PC-3 (cell line): ENCODE measurements at places on chromosomes 6 and 20. TPM values are rescaled to one million over a fixed set of nuclear protein-coding genes. Genes with fewer than 3 reads are reported as not detected.

DNA sequence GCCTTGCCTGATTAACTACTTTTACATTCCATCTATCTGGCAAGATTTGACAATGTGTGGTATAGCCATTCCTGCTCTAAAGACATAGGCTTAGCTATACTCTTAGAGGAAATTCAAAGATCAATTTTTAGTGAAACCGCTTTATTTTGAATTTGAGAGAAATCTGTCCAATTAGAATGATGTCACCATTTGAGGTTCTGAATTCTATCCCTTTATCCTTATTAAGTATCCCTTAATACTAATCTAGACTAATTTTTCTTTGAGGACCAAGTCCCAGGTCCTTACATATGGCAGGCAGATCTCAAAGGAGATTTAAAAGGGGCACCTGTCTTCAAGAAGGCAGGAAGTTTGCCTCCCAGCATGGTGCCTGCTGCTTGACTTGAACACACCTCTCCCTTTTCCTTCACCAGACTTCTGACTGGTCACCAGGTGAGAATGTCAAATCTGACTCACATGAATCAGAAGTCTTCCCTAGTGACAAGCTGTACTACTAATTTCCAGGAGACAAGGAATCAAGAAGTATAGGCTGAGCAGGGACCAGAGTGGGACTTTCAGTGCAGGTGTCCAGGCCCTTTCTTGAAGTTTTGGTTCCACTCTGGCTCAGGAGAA is 15.0 kb upstream of the MRAP2 start:
- peak; percentile 27 for DNase-seq

- DNase-seq, result no peak
Observed at GRCh38 chr6:39409889-39410288, 87.4 kb upstream of the KCNK16 start.

DNA sequence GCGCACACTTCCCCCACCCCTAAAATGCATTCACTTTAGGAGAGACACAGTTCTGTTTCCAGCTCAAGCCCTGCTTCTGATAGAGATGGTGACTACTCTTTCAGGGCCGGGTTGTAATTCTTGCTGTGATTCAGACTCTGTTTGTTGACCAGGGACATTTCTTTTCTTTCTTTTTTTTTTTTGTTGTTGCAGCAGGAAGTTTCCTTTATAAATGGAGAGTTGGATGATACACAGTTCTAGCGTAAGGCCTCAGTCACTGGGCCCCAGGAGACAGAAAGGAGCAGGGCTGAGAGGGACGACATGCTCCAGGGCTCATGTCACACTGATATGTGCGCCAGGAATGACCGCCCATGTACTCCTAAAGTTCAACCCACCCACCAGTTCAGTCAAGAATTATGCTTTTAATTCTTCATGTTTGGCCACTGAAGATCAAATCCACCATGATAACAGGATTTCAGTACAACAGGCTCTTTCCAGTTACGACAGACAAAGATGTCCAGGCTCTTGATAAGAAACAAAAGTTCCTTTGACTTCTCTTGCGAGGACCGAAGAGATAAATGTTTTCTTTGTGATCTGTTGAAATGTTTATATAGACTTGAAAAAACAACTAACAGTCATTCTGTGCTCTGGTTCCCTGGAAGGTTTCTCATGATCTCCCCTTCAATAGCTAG is 142.5 kb downstream of the CD164 start:
- peak; percentile 21 for DNase-seq

DNA sequence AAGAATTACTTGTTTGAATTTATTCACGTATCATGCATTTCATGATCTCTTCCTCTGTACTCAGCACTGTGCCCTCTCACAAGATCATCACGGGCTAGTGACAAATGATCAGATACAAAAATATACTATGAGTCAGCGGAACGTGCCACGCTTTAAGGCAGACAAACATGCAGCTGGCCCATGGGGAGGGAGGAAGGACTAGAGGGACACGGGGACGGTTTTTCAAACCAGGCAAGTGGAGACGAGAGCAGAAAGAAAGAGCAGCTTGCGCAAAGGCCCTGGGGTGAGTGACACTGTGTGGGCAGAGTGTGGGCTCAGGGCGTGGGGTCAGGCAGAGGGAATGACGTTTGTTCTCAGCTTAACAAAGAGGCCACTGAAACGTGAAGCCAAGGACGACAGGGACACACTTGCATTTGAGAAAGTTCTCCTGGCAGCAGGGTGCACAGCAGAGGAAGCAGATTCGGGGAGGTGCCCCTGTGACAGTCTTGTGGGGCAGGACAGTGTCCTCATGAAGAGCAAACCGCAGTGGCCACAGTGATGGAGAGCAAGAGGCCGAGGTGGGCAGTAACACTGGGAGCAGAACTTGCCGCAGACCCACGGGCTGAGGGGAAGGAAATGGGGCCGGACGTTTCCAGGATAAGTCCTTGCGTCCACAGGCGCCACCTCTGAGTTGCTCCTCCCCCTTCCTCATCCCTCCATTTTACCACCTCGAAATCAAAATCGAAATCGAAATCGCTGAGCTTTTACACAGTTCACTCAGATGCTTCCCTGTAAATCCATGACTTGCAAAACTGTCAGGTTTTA is 6.9 kb upstream of the RPS6KA2 start:
- peak; percentile 47 for DNase-seq

- DNase-seq, result no peak
Observed at GRCh38 chr20:40675599-40676221, 13.3 kb downstream of the MAFB start.

GRCh38 chr6:163525926-163526325 is 111.4 kb downstream of the QKI start:
- DNase-seq, result no peak

GRCh38 chr20:52524861-52525260 is 333.3 kb upstream of the ZFP64 start:
- DNase-seq, result no peak

GRCh38 chr6:149929422-149929821 is 6.5 kb upstream of the RAET1G start:
- DNase-seq, result peak; percentile 20

- DNase-seq, result no peak
Observed at GRCh38 chr6:155001482-155001881, 6.4 kb downstream of the TIAM2 start.

The SRSF6 gene
- 75.7 and 77.3 TPM in 2 replicates for total RNA-seq

DNA sequence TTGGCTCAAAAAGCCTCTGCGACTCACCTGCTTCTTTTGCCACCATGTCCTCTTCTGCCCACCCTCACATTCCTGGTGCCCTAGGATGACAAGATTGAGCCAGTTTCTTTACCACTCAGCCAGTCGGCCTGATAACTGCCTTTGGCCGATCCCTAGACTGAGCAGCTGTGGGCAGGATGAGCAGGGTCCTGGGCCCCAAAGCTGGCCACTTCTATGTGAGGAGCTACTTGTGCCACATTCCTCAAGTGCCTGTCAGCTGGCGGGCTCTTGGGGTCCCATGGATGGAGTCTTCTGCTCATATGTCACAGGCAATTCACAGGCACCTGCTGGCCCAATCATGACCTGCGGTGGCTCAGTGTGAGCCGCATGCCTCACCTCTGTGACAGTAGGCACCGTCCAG is 16.5 kb downstream of the DYNLRB1 start:
- no peak for DNase-seq

The CDH26 gene
- 1.2 and 1.4 TPM in 2 replicates for total RNA-seq

DNA sequence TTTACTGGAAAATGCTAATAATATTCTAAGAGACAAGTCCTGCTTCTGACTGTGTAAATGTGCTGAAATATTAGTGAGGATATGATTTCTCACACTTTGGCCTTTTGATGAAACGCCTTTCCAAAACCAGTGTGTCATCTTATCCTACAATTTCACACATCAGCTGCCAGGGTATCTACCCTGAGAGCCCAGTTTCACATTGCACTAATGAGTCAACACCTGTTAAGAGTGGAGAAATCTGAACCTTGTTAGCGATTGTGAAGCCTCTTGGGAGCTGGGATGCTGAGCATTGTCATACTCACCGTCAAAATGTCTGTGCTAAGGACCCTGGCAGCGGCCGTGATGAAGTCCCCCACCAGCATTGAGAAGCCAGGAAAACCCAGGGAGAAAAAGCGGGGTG is 166.0 kb downstream of the RALGAPA2 start:
- no peak for DNase-seq

- peak; percentile 65 for DNase-seq
Observed at GRCh38 chr20:31595654-31596411, 9.3 kb upstream of the ID1 start.

GRCh38 chr20:19773471-19773870 is 15.4 kb downstream of the RIN2 start:
- no peak for DNase-seq

DNA sequence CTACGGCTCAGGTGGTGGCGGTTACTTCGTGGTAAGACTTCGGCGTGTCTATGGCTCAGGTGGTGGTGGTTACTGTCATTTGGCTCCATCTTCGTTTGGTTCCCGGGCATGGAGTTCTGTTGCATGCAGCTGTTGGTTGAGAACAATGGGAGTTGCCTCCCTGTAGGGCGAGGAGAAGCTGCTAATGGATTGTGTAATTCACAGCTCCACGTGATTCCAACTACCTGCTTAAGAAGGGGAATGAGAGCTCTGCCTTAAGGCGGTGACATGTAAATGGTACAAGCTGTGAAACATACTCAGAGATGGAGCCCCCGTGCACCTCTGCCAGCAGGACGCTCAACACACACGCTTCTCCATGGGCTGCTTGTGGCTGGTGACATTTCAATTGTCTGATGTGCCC is 12.4 kb upstream of the DACT2 start:
- no peak for DNase-seq

The GTSF1L gene
- 0.52 TPM in 1 of 2 replicates, not detected in the other for total RNA-seq

The PRND gene
- total RNA-seq, result not detected in 2 replicates

DNA sequence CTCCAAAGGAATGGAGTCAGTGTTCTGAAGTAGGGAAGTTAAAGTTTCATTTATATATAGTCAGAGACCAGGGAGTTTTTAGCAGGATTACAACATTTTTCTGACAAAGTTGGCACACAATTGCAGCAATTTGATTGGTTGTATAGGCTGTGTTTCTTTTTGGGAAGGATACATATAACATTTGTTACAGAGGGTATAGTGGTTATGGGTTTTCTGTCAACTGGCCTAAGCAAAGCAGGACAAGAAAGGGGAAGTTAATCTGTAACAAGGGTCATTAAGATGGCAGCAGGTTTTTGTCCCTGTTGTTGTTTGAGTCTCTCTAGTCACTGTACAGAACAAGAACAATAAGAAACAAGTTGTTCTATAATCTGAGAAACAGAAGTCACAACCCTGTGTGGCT is 41.4 kb downstream of the TPD52L1 start:
- DNase-seq, result no peak

The ARFGEF3 gene
- 7.8 and 8.8 TPM in 2 replicates for total RNA-seq

The ZSCAN23 gene
- 2.2 and 3.4 TPM in 2 replicates for total RNA-seq

DNA sequence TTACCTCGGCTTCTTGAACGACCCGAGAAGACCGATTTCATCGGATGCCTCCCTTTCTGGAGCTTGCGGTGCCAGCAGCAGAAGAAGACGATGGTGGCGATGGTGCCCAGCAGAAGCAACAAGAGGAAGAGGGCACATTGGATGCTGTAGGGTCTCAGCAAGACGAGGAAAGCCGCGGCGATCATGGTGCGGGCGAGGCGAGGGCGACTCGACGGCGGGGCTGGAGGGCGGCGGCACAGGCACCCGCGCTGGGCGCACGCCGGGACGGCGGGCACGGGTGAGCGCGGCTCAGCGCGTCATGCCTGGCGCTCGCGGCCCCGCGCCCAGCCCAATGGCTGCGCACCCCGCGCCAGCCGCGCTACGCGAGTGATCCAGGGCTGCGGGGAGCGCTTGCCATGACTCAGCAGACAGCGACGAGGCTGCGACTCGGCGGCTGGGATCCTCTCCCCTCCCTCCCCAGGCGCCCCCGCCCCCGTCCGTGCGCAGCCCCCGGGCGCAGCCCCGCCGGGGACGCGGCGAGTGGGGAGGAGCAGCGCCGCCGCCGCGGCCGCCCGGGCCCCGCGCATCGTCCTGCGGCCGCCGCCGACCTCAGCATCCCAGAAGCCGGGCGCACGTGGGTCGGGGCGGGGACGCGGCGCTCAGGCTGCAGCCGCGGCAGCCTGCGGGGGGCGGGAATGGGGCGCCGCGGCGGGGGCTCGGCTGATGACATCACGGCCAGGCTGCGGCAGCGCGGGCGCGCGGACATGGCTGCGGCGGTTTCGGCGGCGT is at the start of gene BEND6:
Gene BEND6 (plus strand): TSS at position 705 of the 768 bp plus-strand sequence. CDS start 26,704 bp downstream, outside the sequence.
- peak; percentile 79 for DNase-seq

GRCh38 chr20:61253264-61253639 is 1.2 kb downstream of the CDH4 start:
- no peak for DNase-seq

DNA sequence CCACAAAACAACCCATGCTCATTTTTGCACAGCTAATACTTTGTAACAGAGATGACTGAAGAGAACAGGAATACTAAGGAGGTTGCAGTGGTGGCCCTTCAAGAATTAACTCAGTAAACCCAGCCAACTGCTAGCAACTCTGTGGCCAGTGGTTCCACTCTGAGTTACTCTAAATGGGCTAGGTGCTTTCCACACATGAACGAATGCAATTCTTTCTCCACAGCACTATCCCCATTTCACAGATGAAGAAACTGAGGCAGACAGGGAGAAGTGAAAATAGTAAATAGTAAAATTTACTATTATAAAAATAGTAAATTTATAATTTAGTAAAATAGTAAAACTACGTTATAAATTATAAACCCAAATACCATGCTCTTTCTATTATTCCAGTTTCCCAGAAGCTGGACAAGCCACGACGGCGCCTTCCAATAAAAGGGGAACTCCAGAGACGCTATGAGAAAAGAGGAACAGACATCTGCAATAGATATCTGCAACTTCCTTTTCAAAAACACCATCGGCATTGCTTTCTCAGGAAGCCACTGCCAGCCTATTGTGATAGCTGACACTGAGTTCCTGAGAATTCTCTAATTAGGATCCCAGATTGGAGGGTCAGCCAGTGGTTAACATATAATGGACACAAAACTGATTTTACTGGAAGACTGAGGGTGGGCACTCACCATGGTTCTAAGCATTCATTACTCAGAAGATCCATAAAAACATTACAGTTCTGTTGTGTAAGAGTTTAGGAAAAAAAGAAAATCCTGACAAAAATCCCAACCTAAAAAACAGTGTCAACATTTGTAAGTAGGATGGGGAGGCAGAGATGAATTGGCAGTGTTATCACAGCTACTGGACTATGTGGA is 16.2 kb downstream of the FKBP1A start:
- no peak for DNase-seq

GRCh38 chr20:6806275-6806674 is 38.8 kb downstream of the BMP2 start:
- no peak for DNase-seq
